IMR-90 (cell line): ENCODE measurements at places on chromosomes 16 and 17. TPM values are rescaled to one million over a fixed set of nuclear protein-coding genes. Genes with fewer than 3 reads are reported as not detected.
A peak's percentile ranks its signal among the peaks of the same experiment; 100 is the strongest.

DNA sequence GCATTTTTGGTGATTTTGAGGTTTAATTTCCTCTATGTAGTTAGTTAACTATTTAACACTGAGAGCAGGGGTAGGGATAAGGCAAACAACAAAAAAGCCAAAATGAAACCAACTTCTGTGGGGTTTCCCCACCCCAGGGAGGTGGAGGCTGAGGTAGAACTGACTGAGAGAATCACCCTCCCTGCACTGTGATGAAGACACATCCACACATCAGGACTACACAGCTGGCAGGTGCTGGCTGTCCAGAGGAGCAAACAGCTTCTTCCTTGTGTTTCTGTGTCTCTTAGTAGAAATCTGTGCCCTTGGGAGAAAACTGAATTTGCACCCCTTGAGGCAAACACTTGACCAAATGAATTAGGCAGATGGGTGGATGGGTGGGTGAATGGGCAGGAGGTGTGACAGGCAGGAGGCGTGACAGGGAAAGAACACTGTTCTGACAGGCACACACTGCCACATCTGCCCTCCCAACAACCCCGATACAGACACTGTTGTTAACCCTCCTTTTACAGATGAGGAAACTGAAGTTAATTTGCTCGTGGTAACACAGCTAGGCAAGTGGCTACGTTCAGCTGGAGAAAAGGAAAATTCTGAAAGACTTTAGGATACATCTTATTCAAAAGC lies 62.9 kb upstream of the AMZ2 start:
- no peak for DNase-seq
- no peak overlapping the region for H3K27ac ChIP-seq
- no peaks in the 10 kb centered on the region for H3K36me3 ChIP-seq
- H3K27me3 ChIP-seq = peaks cover 6% of the 10 kb centered on the region; the same call in 1 of the 2 replicates

Gene MEIOC
- 0.27 and 0.37 TPM in 2 replicates for polyA plus RNA-seq

Gene KRT24
- polyA plus RNA-seq = not detected in 2 replicates

Gene SLC5A11
- polyA plus RNA-seq = not detected in 2 replicates

DNA sequence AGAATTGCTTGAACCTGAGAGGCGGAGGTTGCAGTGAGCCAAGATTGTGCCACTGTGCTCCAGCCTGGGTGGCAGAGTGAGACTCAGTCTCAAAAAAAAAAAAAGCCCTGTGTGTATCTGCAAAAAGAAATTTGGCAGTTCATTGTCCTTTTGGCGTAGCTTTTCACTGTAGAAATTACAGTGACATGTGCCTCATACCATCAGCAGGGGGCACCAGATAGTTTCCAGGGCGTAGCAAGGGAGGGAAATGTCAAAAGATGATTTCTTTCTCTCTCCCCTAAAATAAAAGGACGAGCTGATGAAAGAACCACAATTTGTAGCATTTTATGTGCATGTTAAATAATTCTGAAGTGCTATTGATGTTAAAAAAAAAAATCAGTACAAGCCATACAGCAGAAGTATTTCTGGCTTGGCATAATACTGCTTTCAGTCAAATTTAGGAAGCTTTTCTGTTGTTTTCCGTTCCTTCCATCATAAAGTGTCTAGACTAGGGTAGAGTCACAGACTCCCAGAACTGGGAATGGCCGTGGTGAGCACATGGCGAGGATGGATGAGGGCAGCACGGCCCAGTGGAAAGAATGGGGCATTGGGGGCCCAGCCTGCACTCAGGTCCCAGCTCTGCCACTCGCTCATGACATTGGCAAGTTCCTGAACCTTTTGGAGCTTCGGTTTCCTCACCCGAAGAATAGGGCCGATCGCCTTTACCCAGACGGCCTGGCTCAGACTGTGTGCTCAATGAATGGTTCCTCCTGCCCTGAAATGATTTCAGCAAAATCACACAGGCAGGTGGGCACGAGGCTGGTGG lies 59.8 kb upstream of the RPH3AL start:
- peak; percentile 64 for DNase-seq
- H3K4me1 ChIP-seq = peaks cover 4% of the 10 kb centered on the region
- H3K36me3 ChIP-seq = no peaks in the 10 kb centered on the region; the same call in 1 of the 2 replicates
- no peak overlapping the region for H3K4me3 ChIP-seq
- no peaks in the 10 kb centered on the region for H3K27me3 ChIP-seq

Gene TBKBP1
- polyA plus RNA-seq = 7.6 and 8.5 TPM in 2 replicates

Gene OTOA
- 0.02 TPM in 1 of 2 replicates, not detected in the other for polyA plus RNA-seq

Gene MMP28
- polyA plus RNA-seq = not detected in 2 replicates

Gene SPHK1
- polyA plus RNA-seq = 82.7 and 94.2 TPM in 2 replicates

Gene SMARCD2
- 53.7 and 56.9 TPM in 2 replicates for polyA plus RNA-seq

DNA sequence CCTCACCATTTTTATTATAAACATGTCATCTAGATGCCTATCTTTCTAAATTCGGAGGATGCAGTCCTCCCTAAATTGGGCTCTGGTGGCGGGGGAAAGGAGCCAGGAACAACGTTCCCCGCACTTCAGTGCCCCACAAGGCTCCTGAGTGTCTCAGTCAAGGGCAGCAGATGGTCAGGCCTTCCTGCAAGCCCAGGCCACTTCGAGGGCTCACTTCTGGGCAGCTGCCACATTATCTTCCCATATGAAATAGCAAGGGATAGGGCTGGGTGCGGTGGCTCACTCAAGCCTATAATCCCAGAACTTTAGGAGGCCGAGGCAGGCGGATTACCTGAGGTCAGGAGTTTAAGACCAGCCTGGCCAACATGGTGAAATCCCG lies 32.3 kb downstream of the FBXO31 start:
- H3K27me3 ChIP-seq = no peaks in the 10 kb centered on the region
- DNase-seq = no peak
- H3K36me3 ChIP-seq = peaks cover 13% of the 10 kb centered on the region; the same call in 1 of the 2 replicates
- no peak overlapping the region for H3K4me3 ChIP-seq
- H3K27ac ChIP-seq = no peak overlapping the region

GRCh38 chr16:84955427-84955826 lies 55.9 kb downstream of the ZDHHC7 start:
- H3K4me1 ChIP-seq = peaks cover 4% of the 10 kb centered on the region; the same call in 1 of the 2 replicates
- no peak overlapping the region for H3K27ac ChIP-seq
- no peaks in the 10 kb centered on the region for H3K27me3 ChIP-seq

- H3K4me1 ChIP-seq = peaks cover 2% of the 10 kb centered on the region; the same call in 1 of the 2 replicates
- no peaks in the 10 kb centered on the region for H3K36me3 ChIP-seq
- no peak overlapping the region for H3K4me3 ChIP-seq
- DNase-seq = peak; percentile 88
Observed at GRCh38 chr16:82995924-82996441, 369.2 kb downstream of the CDH13 start.

Gene TP53TG3F
- not detected in 2 replicates for polyA plus RNA-seq

- H3K27me3 ChIP-seq = no peaks in the 10 kb centered on the region
- peak overlapping the region; percentile 18; the same call in 1 of the 2 replicates for H3K27ac ChIP-seq
- DNase-seq = no peak
- peaks cover 16% of the 10 kb centered on the region for H3K4me1 ChIP-seq
- 0 out of 2 replicates have a peak, but pooled peaks cover 2% of the 10 kb centered on the region for H3K36me3 ChIP-seq
- peak overlapping the region; percentile 95 for H3K4me3 ChIP-seq
Observed at GRCh38 chr16:88705801-88706228, 393 bp downstream of the RNF166 start.

- peak within 1 kb of the TSS; percentile 90 for H3K4me3 ChIP-seq
- H3K27me3 ChIP-seq = no peaks in the 10 kb centered on the region
- peak; percentile 73 for DNase-seq
- peaks cover 18% of the 10 kb centered on the region for H3K4me1 ChIP-seq
- H3K27ac ChIP-seq = peak within 1 kb of the TSS; percentile 46; the same call in 1 of the 2 replicates
Observed at GRCh38 chr17:39699818-39700147, at the start of gene ERBB2. Gene ERBB2 (plus strand): TSS chr17:39700064. CDS start chr17:39700239, 175 bp downstream.

Gene KRTAP4-1
- not detected in 2 replicates for polyA plus RNA-seq

- H3K36me3 ChIP-seq = no peaks in the 10 kb centered on the region
- H3K4me1 ChIP-seq = no peaks in the 10 kb centered on the region
- no peak for DNase-seq
- H3K4me3 ChIP-seq = no peak overlapping the region
- no peak overlapping the region for H3K27ac ChIP-seq
- H3K27me3 ChIP-seq = no peaks in the 10 kb centered on the region; the same call in 1 of the 2 replicates
Observed at GRCh38 chr17:5700745-5701144, 116.4 kb upstream of the NLRP1 start.

DNA sequence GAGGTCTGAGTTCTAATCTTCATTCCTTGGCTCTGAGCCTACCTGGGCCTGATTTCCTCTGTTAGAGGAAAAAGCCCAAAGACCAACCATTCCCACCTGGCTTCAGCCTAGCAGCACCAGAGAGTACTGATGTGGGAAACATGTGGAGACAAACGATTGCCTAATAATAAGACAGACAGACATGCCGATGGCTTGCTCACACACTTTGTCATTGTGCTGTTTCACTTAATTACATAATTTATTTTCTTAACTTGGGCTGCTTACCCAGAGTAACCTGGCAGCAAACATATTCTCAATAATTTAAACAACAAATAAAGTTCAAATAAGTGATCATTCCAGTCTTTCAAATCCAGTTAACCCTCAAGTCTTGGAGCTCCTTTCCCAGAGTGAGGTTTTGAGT lies 83.4 kb downstream of the MAF start:
- H3K27ac ChIP-seq = no peak overlapping the region
- H3K27me3 ChIP-seq = no peaks in the 10 kb centered on the region
- DNase-seq = no peak
- no peak overlapping the region for H3K4me3 ChIP-seq
- no peaks in the 10 kb centered on the region for H3K4me1 ChIP-seq

Gene KRT9
- not detected in 2 replicates for polyA plus RNA-seq

Gene ATP6V0C
- 107 and 108 TPM in 2 replicates for polyA plus RNA-seq

GRCh38 chr17:47276444-47276843 lies 22.8 kb downstream of the ITGB3 start:
- H3K27ac ChIP-seq = peak overlapping the region; percentile 86
- no peak overlapping the region for H3K4me3 ChIP-seq
- no peaks in the 10 kb centered on the region for H3K27me3 ChIP-seq
- H3K36me3 ChIP-seq = no peaks in the 10 kb centered on the region
- DNase-seq = no peak

GRCh38 chr16:12110361-12111107 lies 134.0 kb downstream of the SNX29 start:
- H3K4me3 ChIP-seq = no peak overlapping the region
- no peaks in the 10 kb centered on the region for H3K4me1 ChIP-seq
- no peaks in the 10 kb centered on the region for H3K27me3 ChIP-seq
